NCI-H1694 treated with DMSO at 0.1 percent for 48 hours (cell line): ENCODE measurements at places on chromosomes 12 and 14.

GRCh38 chr14:93536945-93537344 lies 106.2 kb downstream of the UNC79 start:
- peak; percentile 33 for DNase-seq

- peak; percentile 39 for DNase-seq
Measured at GRCh38 chr12:96073346-96074330, 38.3 kb upstream of the LTA4H start.

GRCh38 chr14:66662374-66662773 lies 154.4 kb downstream of the GPHN start:
- no peak for DNase-seq

GRCh38 chr14:50109342-50109741 lies 7.0 kb downstream of the VCPKMT start:
- DNase-seq, result no peak

DNA sequence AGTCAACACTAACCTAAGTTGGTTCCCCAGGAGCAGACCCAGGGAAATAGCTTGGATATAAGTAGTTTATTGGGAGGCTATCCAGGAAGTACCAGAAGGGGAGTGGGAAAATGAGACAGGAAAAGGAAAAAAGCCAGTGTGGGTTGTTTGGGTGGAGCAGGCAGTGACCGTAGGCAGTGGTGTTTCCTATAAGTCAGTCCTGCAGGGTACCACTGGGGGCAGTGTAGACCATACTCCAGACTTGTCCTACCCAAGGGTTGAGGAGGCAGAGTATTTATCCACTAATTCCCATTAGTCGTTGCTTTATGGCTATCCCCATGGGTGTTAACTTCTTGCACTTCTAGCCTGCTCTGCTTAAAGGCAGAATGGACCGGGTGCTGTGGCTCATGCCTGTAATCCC lies 6.4 kb upstream of the CCDC60 start:
- DNase-seq, result no peak
